Activated CD4-positive, alpha-beta T cell treated with anti-CD3 and anti-CD28 coated beads for 24 hours (primary cell): ENCODE measurements at places on chromosomes 6 and 20.

GRCh38 chr6:53216301-53216700 is 67.7 kb upstream of the GCM1 start:
- DNase-seq, result no peak

GRCh38 chr6:51644426-51644825 is 443.0 kb downstream of the PKHD1 start:
- DNase-seq, result no peak

GRCh38 chr6:115613488-115613887 is 447.2 kb downstream of the FRK start:
- DNase-seq, result no peak

DNA sequence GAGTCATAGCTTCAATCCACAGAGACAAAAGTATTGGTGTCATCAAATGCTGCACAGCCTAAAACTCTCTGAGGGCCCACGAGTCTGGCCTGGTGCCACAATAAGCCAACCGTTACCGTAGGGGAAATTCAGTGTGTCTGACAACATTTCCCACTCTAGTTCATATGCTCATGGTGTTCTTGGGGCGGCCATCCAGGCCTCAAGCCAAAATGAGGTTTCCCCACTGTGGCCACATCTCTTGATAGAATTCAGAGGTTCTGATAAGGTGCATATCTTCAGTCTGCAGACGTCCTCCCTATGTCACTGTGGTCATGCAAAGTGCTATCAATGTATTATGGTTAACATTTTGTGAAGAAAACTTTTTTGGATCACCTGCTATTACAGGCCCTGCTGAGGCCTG is 627.7 kb downstream of the QKI start:
- DNase-seq, result no peak

DNA sequence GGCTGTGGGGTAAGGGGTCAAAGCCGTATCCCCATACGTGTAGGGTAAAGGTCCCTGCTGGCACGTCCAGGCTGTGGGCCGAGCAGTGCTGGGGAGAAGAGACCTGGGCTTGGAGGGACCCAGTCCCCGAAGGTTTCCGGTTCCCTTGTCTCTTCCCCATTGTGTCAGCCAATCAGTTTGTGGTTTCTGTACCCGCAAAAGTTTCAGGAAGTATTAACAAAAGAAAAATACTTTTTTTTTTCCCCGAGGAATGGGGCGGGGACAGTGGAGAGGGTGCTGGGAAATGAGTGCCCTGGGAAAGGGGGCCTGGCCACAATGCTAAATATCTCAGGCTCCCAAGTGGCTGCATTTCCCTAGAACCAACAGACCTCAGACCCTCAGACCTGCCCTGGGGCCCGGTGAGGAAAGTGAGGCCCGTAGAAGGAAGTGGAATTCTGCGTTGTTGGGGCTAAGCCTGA is 15.2 kb upstream of the AMD1 start:
- DNase-seq, result no peak

- DNase-seq, result no peak
These were observed 48.7 kb downstream of the TSHZ2 start for GRCh38 chr20:53020834-53021233.

GRCh38 chr20:1086277-1087213 is 31.9 kb upstream of the PSMF1 start:
- no peak for DNase-seq
